Activated B cell treated with CpG ODN at 0.5 μM for 24 hours (primary cell): ENCODE measurements at places on chromosomes 7 and 10. TPM values are rescaled to one million over a fixed set of nuclear protein-coding genes. Genes with fewer than 3 reads are reported as not detected.

The DDX56 gene
- total RNA-seq, result 92.6 and 99.7 TPM in 2 replicates

The NET1 gene
- total RNA-seq, result 19.0 and 22.5 TPM in 2 replicates

The UCMA gene
- total RNA-seq, result not detected in 2 replicates

The POP7 gene
- 21.5 and 21.7 TPM in 2 replicates for total RNA-seq
